ENCODE measurements at places on chromosomes 4 and X. TPM values are rescaled to one million over a fixed set of nuclear protein-coding genes. Genes with fewer than 3 reads are reported as not detected.

Gene FHDC1
- 0.08 TPM for total RNA-seq

Gene SYTL4
- 0.20 TPM for total RNA-seq

GRCh38 chr4:22485737-22486136 lies 30.1 kb downstream of the ADGRA3 start:
- peaks cover 2% of the 10 kb centered on the region for H3K4me1 ChIP-seq
- H3K27ac ChIP-seq = no peak overlapping the region
- H3K36me3 ChIP-seq = no peaks in the 10 kb centered on the region
- no peak for DNase-seq

DNA sequence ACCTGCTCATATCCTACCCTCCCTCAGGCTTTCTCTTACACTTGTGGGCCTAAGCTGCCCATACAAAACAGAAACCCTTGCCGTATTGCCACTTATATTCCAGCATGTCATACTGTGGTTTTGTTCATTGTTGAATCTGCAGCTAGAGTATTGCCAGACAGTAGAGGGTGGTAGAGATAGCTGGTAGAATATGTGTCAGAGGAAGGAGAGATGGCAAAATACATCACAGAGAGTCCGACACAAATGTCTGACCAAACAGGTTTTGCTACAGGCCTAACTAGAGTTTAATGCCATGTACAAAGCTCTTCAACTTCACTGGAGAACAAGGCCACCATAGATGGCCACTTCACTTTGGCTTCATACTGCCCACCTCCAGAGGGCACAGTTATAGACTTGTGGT lies 160.1 kb downstream of the EFHC2 start:
- H3K27ac ChIP-seq = no peak overlapping the region
- H3K4me1 ChIP-seq = no peaks in the 10 kb centered on the region
- no peaks in the 10 kb centered on the region for H3K36me3 ChIP-seq
- no peak for DNase-seq

DNA sequence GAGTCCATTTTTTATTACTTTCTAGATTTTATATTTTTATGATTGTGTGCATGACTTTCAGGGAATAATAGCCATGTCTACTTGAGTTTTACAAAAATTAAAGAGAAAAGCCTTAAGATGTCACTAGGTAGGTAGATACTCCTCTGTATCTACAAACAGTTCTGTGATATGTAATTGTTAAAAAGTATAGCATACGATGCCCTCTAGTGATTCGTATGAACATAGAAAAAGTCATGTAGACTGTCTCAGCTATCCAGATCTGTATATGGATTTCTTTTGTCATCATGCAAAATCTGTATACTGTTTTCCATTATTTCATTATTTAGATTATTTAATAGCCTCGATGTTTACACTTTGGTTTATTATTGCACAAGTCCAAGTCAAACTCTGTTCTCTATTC lies 856.6 kb downstream of the CENPC start:
- no peaks in the 10 kb centered on the region for H3K27me3 ChIP-seq
- no peaks in the 10 kb centered on the region for H3K36me3 ChIP-seq
- H3K27ac ChIP-seq = no peak overlapping the region
- H3K4me1 ChIP-seq = no peaks in the 10 kb centered on the region
- no peak for DNase-seq
- H3K4me3 ChIP-seq = no peak overlapping the region

Measured in T-cell (primary cell).